NCI-H1694 (cell line): ENCODE measurements at places on chromosomes 16 and 17.

DNA sequence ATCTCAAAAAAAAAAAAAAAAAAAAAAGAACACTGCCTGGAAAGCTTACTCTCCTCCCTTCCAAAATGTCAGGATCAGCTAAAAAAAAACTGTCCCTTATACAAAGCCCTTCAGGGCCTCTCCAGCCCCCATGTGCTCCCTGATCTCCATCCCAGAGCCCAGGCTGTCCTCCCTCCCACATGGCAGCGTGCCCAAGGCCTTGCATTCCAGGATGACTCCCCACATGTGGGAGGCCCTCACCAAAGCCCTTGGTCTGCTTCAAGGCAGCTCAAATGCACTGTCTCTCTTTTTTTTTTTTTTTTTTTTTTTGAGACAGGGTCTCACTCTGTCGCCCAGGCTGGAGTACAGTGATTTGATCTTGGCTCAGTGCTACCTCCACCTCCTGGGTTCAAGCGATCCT, 2.3 kb downstream of the FDXR start:
- no peak for DNase-seq

DNA sequence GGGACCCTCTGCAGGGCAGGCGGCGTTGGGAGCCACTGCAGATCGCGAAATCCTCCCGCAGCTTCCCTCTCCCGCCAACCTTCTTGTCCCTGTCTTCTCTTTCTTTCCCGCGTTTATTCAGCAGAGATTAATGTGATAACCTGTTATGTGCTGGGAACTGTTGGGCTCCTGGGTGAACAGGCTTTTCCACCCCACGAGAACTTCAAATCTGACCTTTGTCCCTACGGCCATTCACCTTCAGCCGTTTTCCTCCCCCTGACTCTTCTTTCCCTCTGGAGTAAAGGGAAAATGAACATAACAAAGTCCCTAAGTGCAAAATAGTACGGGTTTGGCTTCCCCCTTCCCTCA, 15.2 kb upstream of the KPNA2 start:
- DNase-seq: no peak

- DNase-seq: peak; percentile 32
Measured at GRCh38 chr17:57735707-57736106, 9.4 kb downstream of the CCDC182 start.

GRCh38 chr16:85136213-85136701, 24.0 kb upstream of the CIBAR2 start:
- DNase-seq: no peak

DNA sequence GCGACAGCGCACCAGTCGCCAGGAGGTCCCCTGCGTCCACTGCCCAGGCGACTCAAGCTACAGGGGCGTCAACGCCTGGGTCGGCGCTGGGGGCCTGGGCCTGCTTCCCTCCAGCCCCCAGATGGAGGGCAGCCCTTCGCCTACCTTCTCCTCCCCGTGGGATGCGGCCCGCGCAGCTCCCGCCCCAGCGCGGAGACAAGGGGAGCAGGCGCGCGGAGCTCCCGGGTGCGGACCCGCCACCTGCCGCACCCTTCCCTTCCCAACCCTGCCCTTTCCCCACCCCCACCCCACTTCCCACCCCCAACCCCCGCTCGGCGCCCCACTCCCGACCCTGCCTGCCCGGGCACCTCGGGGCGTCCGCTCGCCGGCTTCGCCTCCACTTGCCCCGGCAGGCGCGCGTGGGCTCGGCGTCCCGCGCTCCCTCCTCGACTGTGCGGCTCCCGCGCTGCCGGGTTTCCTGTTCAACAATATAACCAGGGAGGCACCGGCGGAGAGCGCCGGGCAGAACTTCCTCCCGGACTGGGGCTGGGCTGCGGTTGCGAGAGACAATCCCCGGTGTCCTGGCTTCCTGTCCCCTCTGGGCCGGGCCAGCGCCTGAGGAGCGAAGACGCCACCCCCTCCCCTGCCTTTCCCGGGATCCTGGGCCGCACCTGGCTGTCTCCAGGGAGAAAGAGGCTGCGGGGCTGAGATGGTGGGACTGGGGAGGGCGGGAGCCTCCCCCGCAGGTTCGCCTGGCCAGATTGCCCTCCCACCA, at the start of gene ARHGAP27:
TSS of gene ARHGAP27 (minus strand) at position 466 of the 754 bp plus-strand sequence. CDS start 2,591 bp downstream, outside the sequence.
- DNase-seq: no peak

DNA sequence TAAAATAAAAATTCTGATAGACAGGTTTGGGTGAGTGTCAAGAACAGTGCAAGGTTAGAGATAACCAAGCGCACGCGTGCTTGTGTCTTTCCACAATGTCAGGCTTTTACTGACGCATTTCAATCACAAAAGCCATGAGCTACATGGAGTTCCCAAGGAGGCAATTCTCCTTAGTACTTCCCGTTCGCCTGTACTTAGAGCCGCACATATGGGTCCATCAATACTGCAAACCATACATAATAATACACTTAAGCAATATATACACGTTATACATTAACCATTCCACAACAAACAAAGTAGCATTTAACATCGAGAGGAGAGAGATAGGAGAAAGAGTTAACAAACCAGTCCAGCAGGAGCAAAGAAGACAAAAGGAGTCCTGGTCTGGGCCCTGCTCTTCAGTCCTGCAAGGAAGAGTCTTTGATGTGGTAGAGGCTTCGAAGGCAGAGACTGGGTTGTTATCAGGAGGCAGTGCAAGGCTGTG, 11.9 kb upstream of the GPRC5C start:
- no peak for DNase-seq

DNA sequence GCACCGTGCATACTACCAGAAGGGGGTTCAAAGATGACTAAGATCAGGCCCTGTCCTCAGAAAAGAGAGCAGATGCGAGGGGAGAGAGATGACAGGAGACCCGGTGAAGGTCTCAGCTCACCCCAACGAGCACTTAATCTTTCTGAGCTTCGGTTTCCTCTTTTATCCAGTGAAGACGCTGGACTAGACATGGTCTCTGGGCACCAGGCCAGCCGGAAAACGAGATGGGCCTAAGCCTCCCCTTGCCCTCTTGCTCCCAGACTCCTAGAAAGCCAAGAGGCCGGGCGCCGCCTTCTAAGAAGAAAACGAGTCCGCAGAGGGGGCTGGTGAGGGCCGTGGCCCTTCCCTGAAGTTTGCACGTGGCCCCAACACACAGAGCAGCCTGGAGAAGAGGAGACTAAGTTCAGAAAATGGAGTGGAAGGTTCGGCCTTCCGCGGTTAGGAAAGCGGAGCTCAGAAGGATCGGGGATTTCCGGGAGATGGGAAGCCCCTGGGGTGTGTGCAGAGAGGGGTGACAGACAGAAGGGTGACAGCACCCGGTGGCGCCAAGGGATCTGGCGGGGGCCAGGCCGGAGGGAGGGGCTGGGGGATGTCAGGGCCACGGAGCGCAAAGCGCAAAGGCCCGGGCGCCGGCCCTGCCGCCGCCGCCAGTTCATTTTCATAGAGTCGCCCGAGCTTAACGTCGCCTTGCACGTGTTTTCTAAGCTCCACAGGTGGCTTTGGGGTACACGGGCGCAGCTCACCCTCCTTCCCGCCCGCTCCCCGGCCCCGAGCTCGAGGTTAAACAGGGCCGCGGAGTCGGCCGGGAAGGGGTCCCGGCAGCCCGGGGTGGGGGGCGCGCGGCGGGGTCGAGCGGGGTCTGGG, 42.1 kb upstream of the BHLHA9 start:
- DNase-seq: no peak

DNA sequence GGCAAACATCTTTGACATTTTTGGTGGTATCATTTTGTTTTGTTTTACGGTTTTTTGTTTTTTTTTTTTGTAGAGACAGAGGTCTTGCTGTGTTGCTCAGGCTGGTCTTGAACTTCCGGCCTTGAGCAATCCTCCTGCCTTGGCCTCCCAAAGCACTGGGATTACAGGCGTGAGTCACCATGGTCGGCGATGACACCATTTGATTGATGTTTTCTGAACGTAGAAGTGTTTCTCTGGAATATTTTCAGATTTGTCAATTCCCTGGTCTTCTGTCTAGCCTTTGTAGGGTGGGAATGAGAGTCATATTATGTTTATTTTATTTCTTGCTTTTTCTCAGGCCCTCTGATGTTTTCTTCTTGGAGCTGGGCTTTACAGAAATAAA, 32.2 kb upstream of the BRD7 start:
- DNase-seq: no peak

DNA sequence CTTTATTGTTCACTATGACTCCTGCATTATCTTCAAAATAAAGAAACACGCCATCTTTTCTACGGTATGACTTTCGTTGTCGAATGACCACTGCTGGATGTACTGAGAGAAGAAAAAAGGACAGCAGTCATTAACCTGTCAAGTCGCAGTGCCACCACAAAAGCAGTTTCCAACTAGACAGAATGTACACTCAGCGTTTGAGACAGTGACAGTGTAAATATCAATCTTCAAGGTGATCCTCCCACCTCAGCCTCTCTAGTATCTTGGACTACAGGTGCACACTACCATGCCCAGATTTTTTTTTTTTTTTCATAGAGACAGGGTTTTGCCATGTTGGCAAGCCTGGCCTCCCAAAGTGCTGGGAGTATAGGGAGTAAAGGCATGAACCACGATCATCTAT, 3.1 kb downstream of the RPL23 start:
- DNase-seq: no peak

DNA sequence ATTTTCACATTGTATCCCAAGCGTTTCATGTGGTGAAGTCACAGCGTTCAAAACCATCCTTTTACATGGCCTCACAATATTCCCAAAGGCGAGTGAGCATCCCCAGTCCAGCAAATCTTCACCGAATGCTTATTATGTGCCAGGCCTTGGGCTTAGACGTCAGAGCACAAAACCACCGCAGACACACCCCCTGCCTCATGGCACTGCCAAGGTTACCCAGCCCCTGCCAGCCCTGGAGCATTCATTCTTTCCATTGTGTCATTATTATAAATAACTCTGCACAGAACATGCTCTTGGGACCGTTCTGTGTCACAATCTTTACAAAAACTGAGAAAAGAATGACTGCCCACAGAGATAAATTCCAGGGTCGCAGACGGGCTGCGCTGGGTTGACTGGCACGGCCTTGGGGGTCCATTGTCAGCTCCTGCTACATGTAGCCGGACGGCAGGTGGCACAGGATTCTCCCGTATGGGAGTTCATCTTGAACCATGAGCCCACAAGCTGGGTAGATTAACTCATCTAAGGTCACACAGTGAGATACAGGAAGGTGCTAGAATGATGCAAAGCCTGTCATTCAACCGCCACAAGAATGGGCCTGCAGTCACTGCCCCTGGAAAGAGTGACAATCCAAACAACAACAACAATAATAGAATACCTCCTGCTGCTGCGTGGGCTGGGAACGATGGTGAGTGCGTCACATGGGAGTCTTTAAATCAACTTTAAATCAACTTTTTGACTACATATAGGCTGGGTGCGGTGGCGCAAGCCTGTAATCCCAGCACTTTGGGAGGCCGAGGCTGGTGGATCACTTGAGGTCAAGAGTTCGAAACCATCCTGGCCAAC, 4.5 kb upstream of the NECAB2 start:
- DNase-seq: no peak
